CD4-positive, alpha-beta T cell treated with Interleukin-12 subunit alpha and Interleukin-12 subunit beta, for 1 hour (primary cell): ENCODE measurements at places on chromosomes 11 and 22.

DNA sequence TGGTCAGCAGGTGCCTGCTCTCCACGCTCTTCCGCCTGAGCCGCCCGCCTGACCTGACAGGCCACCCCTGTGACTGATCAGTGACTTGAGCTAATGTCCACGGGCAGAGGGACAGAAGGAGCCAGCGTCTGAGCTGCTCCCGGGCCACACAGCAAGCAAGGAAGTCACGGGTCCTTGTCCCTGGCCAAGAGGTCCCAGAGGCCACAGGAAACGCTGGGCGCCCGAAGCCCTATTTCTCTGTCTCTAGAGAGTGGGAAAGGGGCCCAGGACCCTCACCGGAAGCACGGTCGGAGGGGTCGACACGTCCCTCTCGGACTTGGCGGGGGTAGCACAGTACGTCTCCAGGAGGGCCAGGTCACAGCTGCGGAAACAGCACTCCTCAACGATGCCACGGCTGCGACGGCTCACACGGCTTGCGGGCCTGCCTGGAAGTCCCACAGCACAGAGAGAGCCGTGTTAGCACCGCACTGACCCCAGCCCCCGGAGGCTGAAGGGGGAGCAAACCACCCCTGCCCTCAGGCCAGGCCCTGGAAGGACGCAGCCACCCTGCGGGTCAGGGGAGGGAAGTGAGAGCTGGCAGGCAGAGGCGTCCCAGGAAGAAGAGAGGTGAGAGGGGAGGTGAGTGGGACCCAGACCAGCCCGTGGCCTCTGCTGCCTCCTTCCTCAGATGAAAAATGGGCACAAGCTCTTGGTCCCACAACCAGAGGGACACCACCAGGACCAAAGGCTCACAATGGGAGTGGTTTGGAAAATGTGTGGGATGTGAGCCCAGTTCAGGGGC lies 5.8 kb downstream of the IGF2 start:
- DNase-seq, result no peak

- DNase-seq, result no peak
These were observed 18.8 kb upstream of the P4HA3 start for GRCh38 chr11:74330075-74330858.

DNA sequence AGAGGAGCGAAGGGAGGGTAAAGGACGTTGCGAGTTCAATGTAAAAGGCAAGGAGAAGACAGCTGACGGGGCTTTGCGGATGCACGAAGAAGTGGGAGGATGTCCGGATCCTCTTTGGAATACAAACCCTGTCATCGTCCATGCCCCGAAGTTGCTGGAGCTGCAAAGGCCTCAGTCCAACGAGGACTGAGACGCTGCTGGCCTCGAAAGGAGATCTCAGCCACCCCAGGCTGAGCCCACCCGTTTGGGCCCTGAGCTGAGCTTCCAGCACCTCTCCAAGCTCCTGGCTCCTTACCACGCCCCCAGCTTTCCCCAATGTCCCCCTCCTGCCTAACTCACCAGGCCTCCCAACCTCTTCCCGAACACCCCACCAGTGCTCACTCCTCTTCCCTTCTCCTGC lies 46.1 kb upstream of the PHF21B start:
- DNase-seq, result no peak

DNA sequence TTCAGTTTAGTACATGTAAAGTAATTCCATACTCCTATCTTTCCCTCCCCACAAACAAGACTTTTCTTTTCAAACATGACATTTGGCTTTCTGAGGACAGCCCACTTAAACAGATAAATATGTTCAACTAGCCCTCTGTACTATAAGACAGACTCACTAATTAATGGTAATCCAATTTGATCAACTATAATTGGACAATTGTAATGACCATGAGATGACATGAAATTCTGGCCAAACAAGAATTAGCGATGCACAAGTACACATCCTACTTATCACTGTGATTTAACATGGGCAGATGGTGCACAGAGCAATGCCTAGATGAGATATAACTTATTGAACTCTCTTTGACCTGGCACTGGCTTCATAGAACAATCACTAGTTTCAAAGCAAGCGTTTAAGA lies 1033.7 kb upstream of the CCDC90B start:
- no peak for DNase-seq

GRCh38 chr22:21948390-21948789 lies 4.3 kb downstream of the PPM1F start:
- DNase-seq, result no peak

- DNase-seq, result no peak
These were observed 92.1 kb downstream of the WNT11 start for GRCh38 chr11:76114238-76114637.

DNA sequence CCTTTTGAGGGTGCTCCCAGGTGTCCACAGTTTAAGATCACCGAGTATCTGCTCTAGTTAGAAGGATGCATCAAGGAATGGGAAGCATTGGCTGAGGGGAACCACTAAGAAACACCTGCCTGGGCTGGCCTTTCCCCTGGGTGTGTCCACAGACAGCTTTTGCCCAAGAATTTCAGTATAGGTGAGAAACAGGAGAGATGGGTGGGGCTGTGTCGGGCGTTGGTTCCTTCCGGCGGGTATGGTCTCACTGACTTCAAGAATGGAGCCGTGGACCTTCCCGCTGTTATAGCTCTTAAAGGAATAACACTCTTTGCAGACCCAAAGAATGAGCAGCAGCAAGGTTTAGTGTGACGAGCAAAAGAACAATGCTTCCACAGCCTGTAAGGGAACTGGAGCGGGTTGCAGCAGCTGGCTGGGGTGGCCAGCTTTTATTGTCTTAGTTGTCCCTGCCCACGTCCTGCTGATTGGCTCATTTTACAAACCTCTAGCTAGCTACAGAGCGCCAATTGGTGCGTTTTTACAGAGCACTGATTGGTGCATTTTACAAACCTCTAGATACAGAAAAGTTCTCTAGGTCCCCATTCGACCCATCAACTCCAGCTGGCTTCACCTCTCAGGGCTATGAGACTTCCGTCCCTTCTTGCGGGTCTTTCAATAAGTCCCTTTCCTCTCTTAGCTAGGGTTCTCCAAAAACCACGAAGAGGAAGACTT lies 2.4 kb downstream of the FADS1 start:
- DNase-seq, result no peak

GRCh38 chr11:64035576-64035975 lies at the start of gene FLRT1:
FLRT1 (plus strand) TSS chr11:64035931; CDS start chr11:64116268, 80,337 bp downstream.
- DNase-seq, result no peak

DNA sequence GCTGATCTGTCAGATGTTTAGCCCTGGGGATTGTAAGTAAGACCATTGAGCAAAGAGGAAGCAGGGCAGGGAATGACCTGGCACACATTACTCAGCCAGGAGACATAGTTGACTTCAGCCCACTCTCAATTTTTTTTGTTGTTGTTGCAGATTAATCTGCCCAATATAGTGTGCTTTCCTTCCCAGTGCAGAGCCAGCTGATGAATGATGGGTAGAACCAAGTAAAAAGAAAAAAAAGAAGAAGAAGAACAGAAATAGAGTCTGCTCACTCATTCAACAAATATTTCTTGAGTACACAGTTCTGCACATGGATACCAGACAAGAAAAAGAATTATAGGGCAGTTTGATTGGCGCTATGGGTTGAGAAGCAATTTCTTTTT lies 292.7 kb downstream of the ETS1 start:
- DNase-seq, result no peak

DNA sequence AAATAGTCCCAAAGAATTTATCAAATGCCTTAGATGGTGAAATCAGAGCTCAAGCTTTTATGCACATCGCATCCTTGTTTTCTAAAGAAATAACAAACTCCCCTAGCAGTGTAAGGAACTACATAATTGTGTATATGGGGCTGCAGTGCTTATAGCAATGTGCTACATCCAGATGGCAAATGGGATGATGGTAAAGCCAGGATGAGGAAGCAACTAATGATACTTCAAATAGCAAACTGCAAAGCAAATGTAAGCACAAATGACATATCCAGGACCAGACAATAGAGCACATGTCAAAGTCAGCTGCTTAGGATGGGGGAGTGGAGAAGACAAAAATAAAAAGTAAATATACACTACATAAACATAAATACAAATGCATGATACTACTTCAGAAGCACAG lies 425.9 kb downstream of the OPCML start:
- no peak for DNase-seq

DNA sequence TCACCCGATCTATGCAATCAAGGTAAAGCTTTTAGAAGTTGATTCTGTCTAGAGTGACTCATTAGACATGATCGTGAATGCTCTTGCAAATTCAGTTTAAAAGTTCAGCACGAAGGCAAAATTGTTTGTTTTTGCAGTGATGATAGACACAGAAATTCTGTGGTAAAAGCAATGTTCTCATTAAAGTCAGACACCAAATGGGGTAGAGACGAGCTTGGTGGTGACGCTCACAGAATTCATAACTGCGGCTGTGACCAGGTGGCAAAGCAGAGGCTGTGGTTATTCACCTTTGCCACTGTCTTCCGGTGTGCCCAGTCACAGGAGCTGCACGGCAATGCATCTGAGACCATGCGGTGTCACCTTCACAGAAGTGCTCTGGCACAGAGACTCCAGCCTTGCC lies 83.4 kb downstream of the WNT7B start:
- no peak for DNase-seq

GRCh38 chr11:73838443-73839122 lies 38.1 kb downstream of the COA4 start:
- DNase-seq, result no peak
